ENCODE measurements at places on chromosomes 1 and 21. TPM values are rescaled to one million over a fixed set of nuclear protein-coding genes. Genes with fewer than 3 reads are reported as not detected.

- H3K27ac ChIP-seq, result no peak overlapping the region
- H3K4me3 ChIP-seq, result no peak overlapping the region
- no peaks in the 10 kb centered on the region for H3K27me3 ChIP-seq
- H3K36me3 ChIP-seq, result no peaks in the 10 kb centered on the region
Observed at GRCh38 chr1:55466373-55466772, 251.2 kb upstream of the USP24 start.

Gene PCBP3
- total RNA-seq, result 3.8 TPM

DNA sequence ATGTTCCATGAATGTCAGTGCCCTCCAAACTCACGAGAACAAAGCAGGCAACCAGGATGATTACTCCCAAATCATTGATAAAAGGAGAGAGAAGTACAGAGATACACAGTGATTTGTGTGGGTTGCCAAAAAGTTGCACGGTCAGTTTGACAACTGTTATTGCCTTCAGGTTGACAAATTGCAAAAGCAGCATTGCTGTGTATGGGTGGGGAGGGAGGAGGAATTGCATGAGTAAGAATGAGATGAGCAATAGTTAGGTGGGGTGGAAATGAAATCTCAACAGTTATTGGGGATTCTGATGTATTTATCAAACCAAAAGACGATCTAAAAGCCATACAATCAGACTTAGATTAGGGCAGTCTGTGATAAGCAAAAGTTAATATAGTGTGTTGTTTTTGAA is 93.7 kb downstream of the NTMT2 start:
- no peaks in the 10 kb centered on the region for H3K27me3 ChIP-seq
- no peak overlapping the region for H3K27ac ChIP-seq
- H3K4me1 ChIP-seq, result no peaks in the 10 kb centered on the region
- DNase-seq, result no peak
- H3K36me3 ChIP-seq, result no peaks in the 10 kb centered on the region

Gene LRRC7
- total RNA-seq, result not detected

DNA sequence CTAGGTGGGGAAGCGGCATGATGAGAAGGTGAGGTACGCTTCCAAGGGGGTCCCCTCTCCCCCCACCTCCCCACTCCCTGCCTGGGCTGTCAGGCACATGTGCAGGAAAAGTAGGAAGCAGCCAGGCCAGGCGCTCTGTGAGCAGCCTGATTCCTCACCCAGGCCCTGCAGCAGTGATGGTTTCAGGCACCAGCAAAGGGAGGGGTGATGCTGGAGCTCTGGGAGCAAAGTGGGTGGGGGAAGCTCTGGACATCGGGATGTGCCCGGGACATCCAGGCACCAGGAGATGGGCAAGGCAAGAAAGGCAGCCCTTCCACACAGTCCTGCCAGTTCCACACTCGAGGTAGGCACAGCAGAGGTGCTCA is 106.1 kb downstream of the CRYAA start:
- H3K36me3 ChIP-seq, result no peaks in the 10 kb centered on the region
- peaks cover 16% of the 10 kb centered on the region for H3K4me1 ChIP-seq
- DNase-seq, result peak; percentile 53
- no peak overlapping the region for H3K4me3 ChIP-seq

Measured in upper lobe of right lung (tissue), 1 donor.